NCI-H446 (cell line): ENCODE measurements at places on chromosomes 1 and 21.

DNA sequence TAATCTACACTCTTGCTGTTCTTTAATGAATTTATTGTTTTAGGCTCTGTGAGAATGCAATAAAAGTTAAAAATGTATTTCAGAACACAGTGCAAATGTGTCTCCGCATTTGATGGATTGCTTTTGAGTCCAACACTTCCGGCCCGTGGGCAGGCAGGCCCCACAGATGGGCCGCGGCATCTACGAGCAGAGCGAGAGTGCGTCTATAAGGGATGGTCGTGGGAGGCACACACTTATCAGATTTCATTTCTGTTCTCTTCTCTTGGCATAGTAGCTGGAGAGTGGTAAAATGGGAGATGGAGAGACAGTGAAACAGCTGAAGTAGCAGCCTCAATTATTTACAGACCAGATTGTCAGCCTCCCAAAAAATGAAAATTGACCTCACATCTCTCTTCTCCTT is 134.2 kb downstream of the NAV1 start:
- no peak for DNase-seq

- no peak for DNase-seq
Observed at GRCh38 chr1:27149084-27149761, 5.7 kb downstream of the SLC9A1 start.

DNA sequence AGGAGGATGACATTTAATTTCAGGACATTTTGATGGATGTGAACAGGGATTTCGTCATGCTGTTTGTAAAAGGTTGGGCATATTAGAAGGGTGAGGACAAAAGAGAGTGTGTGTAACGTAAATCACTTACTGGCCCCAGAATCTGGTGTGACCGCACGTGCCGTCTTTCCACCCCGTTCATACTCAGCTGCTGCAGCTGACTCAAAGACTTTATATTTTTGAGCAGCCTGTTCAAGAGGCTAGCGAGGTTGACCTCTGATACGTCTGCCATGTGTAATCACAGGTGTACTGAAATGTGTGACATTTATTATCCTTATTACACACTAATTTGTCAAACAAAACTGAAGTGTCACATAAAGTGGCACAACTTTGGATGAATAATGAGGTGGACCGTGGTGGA is 66.5 kb upstream of the ERRFI1 start:
- DNase-seq: no peak

DNA sequence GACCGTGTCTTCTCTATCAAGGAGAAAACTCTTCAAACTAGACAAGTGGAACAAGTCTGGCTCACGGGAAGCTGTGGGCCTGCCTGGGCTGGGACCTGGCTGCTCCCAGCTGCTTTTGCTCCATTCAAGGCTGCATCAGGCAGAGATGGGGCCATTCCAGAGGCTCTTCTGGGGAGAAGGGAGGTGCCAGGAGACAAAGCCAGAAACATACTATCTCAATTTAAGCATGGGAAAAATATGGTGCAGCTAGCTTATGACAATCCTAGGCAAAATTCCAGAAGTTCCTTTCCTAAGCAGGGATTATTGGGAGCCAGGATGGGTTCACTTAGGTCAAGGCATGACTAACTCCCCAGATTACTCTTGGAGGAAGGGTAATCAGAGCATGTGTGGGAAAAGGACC is 90.8 kb upstream of the SLC2A1 start:
- no peak for DNase-seq

DNA sequence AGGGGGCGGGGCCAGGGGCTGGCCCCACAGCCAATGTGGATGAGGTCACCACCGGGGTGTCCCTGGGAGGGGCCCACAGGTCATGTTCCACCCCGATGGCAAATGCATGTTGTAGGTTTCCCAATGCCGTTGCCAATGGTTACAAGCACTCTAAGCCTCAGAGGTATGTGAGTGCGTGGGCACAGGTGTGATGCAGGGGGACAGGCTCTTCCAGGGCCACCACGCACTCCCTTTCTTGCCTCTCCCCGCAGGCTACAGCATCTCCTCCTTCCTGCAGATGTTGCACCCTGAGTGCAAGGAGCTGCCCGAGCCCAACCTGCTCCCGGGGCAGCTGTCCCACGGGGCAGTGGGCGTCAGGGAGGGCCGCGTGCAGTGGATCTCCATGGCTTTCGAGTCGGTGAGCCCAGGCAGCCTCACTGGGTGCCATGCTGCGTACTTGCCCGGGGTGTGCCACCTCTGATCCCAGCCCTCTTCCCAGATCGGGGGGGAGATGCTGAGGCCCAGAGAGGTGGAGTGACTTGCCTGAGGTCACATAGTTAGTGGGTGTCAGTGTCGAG is 52.4 kb downstream of the DISP3 start:
- DNase-seq: no peak

DNA sequence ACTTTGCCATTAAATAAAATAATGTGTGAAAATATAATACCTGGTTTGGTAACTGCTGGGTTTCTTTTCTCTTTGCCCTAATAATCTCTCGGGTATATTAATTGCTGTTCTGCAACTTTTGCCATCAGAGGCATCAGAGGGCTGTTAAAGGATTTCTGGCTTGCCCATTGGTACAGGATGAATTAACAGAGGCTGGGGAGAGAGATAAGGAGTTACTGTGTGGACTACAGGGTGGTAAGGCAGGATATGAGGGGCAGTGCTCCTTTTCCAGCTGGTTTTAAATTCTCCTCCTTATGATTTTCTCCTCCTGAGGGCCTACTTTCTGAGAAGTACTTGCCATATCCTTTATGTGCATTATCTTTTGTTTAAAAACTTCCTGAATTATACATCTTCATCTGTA is 48.3 kb downstream of the FGGY start:
- no peak for DNase-seq

DNA sequence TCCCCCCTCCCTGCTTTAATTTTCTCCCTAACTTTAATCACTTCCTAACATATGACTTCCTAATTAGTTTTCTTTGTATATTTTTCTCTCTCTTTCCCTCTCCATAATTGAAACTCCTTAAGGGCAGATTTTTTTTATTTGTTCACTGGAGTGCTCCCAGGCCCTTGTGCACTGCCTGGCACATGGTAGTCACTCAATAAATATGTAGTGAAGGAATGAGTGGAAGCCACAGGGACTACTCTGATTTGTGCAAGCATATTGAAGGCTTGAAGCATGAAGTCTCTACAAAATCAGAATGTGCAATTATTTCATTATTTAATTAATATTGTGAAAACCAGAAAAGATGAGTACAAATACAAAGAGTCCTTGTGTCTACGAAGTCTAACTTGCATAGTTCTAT is 41.5 kb downstream of the SNX7 start:
- no peak for DNase-seq

- no peak for DNase-seq
Observed at GRCh38 chr1:42767510-42768000, 506 bp downstream of the C1orf50 start.

- DNase-seq: no peak
Observed at GRCh38 chr1:196517193-196517592, 91.0 kb downstream of the KCNT2 start.

DNA sequence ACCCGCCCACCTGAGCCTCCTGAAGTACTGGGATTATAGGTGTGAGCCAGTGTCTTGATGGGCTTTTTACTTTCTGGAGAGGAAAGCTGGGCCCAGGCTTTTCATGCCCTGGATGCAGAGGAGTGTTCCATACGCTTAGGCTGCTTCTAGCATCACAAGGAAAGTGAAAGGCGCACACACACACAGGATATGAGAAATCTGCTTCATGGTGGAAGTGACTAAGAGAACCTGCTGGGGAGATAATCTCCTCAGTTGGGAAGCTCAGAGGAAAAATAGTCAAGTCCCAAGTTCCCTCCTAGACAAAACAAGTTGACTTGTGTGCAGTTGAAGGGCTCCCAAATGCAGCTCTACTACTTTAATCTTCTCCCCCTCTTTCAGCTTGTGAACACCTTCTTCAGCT is 2.2 kb downstream of the NUDC start:
- DNase-seq: no peak

DNA sequence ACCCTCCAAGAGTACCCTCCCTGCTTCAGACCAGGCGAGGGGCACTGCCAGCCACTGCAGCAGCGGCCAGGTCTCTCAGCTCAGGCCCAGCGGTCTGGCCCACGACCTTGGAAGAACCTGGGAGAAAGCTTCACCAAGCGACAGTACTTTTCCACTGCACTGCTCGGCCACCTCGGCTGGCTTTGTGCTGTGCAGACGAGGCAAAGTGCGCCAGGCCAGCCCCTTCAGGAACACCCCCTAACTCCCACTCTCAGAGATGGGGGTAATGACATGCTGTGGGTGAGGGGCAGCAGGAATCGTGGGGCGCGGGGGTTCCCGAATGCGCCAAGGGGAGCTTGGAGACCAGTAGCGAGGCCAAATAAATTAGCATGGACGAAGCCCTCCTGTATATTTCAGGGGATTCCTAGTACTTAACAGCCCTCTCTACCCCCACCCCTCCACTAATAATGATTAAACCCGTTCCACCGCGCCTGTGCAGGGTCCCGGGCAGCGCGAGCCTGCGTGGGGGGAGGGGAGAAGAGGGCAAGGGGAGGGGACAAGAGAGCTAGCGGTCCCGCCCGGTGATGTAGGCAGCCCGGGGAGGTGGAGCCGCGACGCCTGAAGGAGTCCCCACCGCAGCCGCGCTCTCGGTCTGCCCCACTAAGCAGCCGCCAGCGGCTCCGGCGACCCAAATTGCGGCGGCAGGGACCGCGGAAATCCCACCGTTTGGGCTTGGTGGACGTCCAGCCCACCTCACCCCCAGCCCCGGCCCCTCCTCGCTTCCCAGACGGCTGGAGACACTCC is at the start of gene FAM43B:
Gene FAM43B, plus strand, starts transcription at position 629 of the 783 bp plus-strand sequence. CDS start 401 bp downstream, outside the sequence.
- DNase-seq: no peak

DNA sequence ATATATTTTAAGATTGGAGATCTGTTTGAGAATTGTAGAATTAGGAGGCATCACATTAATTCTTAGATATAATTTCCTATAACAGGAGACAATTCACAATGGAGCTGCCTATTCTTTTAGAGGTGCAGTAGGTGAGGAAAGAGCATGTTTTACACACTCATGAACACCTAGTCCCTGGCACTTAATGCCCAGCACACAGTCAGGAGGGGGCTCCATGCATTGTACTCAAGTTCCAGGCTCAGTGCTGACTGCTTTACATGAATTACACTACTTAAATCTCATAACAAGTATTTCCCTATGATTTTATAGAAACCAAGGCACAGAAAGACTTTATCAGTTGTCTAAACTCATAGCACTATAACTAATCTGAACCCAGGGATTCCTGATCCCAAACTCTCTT is 360 bp upstream of the GBP3 start:
- no peak for DNase-seq

GRCh38 chr1:41652384-41653265 is 168.1 kb upstream of the EDN2 start:
- DNase-seq: no peak
